ENCODE measurements at places on chromosomes 7 and 10. TPM values are rescaled to one million over a fixed set of nuclear protein-coding genes. Genes with fewer than 3 reads are reported as not detected.

GPR146 gene
- 0.92 TPM for total RNA-seq

- H3K27me3 ChIP-seq: no peaks in the 10 kb centered on the region
- no peaks in the 10 kb centered on the region for H3K4me1 ChIP-seq
- H3K27ac ChIP-seq: no peak overlapping the region
- H3K36me3 ChIP-seq: no peaks in the 10 kb centered on the region
- DNase-seq: no peak
Observed at GRCh38 chr10:116045366-116046356, 227.3 kb downstream of the GFRA1 start.

DNA sequence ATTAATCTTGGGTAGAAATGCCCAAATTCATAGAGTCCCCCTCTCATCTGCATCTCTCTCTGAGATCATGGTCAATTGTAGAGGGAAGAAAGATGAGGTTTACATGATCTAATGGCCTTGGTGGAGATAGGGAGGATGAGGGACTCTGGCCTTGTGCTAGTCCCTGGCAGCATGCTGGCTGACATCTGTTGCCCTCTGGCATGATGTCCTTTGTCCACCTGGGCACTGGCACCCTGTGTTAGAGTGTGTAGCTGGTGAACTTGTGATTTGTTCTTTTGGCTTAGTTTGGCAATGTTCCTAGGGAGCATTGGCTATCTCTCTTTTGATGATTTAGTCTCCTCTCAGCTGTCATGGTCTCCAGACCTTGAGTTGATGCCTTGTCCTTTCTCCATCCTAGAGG, 103.2 kb downstream of the DYNC1I1 start:
- no peak for DNase-seq
- peaks cover 14% of the 10 kb centered on the region for H3K36me3 ChIP-seq
- no peaks in the 10 kb centered on the region for H3K27me3 ChIP-seq
- no peak overlapping the region for H3K4me3 ChIP-seq
- H3K27ac ChIP-seq: no peak overlapping the region

DNA sequence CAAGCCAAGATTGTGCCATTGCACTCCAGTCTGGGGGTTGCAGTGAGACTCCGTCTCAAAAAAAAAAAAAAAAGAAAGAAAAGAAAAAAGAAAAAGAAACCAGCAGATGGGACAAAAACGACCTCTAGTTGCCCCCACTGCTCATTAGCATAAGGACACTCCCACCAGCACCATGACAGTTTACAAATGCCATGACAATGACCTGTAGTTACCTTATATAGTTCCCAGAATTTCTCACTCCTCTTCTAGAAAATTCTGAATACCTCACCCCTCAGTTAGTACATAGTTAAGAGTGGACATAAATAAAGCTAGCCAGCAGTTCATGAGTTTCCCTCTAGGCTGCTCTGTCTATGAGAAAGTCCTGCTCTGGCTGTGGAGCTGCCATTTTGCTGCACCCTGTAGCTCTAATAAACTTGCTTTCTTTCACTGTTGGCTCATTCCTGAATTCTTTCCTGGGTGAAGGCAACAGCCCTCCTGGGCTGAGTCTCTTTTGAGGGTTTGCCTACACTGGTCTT, 276.8 kb upstream of the AKR1E2 start:
- no peaks in the 10 kb centered on the region for H3K4me1 ChIP-seq
- no peak for DNase-seq
- no peak overlapping the region for H3K4me3 ChIP-seq
- no peaks in the 10 kb centered on the region for H3K36me3 ChIP-seq
- no peak overlapping the region for H3K27ac ChIP-seq
- no peaks in the 10 kb centered on the region for H3K27me3 ChIP-seq

CLDN12 gene
- 39.4 TPM for total RNA-seq

DNA sequence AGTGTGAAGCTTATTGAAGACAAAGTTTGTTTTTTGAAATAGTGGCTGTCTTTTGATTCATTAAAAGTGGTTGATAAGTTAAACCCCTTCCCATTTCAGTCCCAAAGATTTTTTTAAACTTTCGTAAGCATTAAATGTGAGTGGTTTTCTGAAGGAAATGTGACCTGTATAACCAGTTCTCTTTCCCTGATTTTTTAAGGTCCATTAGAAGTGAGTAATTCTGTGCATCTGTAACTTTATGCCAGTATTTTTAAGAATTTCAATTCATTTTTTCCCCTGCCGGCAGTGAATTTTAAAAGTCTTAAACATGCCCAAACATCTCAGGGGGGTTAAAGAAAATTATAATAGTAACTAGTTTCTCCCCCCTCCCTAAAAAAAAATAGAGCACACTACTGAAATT, 254.6 kb upstream of the SP8 start:
- H3K27ac ChIP-seq: no peak overlapping the region
- no peaks in the 10 kb centered on the region for H3K27me3 ChIP-seq
- DNase-seq: no peak
- H3K4me1 ChIP-seq: peaks cover 54% of the 10 kb centered on the region

DNA sequence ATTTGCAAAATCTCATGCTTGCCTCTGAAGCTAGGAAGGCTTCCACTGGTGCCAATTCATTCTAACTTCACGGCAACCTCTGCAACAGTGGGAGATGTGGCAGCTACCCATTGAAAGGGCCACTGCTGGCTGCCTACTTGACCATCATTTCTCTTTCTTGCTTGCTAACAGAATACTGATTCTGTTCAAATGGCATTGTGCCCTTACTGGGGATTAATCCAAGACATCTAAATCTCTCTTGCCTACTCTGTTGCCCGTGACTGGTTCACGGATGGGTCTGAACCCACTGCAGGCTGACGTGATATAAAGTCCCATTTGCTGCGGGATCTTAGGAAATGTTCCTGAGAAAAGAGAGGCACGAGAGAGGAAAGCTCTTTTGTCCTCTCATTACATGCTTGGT, 51.3 kb upstream of the GSDME start:
- H3K4me3 ChIP-seq: no peak overlapping the region
- H3K36me3 ChIP-seq: peaks cover 4% of the 10 kb centered on the region
- DNase-seq: no peak

GRCh38 chr10:119316729-119317097, 109.3 kb downstream of the GRK5 start:
- peaks cover 42% of the 10 kb centered on the region for H3K4me1 ChIP-seq
- no peaks in the 10 kb centered on the region for H3K27me3 ChIP-seq
- no peak for DNase-seq
- peaks cover 7% of the 10 kb centered on the region for H3K36me3 ChIP-seq
- peak overlapping the region; percentile 55 for H3K27ac ChIP-seq
- no peak overlapping the region for H3K4me3 ChIP-seq

TRPV6 gene
- 0.80 TPM for total RNA-seq
